ENCODE measurements at places on chromosomes 16 and 17.

GRCh38 chr17:1511290-1511689, 5.1 kb downstream of the INPP5K start:
- DNase-seq, result no peak

GRCh38 chr17:41624208-41625101, at the start of gene KRT17:
TSS of gene KRT17 (minus strand) at chr17:41624575. CDS start at chr17:41624509, 66 bp downstream.
- peak; percentile 28 for DNase-seq

GRCh38 chr17:83053739-83054451, 25.5 kb upstream of the METRNL start:
- no peak for DNase-seq

GRCh38 chr16:17101646-17102045, 369.1 kb downstream of the XYLT1 start:
- DNase-seq, result no peak

- no peak for DNase-seq
Observed at GRCh38 chr16:64254443-64255367, 867.2 kb downstream of the CDH11 start.

GRCh38 chr16:16042076-16042475, 92.7 kb downstream of the ABCC1 start:
- no peak for DNase-seq

DNA sequence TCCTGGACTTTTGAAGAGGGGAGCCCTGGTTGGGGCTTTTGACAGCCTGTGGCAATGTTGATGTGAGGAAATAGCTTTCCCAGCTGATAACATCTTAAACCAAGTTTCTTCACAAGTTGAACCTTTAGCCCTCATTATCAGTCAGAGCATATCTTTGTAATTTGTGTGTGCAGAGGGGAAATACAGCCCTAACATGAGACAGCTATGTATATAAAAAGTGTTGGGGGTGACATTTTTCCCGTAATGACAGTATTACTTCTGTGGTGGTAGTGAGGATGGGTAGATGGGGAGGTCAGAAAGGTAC, 221.1 kb downstream of the FTO start:
- peak; percentile 21 for DNase-seq

DNA sequence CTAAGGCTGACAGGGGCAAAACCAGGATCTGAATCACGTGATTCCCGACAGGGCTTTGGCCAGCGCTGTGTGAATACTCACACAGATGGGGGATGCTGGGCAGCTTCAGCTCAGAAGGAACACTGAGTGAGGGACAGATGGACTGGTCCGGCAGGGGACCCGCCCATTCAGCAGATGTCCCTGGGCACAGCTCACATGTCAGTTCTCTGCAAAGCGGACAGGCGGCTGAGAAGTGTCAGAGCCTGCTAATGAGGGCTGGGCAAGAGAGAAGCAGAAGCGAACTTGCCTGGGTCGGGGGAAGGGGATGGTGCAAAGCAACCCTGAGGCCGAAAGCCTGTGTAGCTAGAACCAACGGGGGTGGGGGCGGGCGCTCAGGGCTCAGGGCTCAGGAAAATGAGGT, 11.9 kb upstream of the GLIS2 start:
- DNase-seq, result no peak

DNA sequence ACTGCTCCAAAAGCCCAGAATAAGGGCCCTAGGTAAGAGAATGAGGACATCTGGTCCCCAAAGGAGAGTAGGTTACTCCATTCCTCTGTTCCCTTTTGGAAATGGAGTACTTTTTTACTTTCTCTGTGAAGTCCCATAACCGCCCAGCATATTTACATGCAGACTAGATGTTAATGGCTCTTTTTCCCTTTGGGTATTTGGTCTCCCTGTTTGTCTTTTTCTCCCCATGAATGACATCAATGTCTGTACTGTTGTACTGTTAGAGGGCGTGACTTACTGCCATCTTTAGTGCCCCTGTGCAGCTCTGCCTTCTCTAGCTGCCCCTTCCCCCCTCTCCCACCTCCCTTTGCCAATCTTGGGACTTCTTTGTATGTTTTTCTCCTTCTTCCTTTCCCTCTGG, 19.0 kb downstream of the GPR179 start:
- DNase-seq, result no peak

DNA sequence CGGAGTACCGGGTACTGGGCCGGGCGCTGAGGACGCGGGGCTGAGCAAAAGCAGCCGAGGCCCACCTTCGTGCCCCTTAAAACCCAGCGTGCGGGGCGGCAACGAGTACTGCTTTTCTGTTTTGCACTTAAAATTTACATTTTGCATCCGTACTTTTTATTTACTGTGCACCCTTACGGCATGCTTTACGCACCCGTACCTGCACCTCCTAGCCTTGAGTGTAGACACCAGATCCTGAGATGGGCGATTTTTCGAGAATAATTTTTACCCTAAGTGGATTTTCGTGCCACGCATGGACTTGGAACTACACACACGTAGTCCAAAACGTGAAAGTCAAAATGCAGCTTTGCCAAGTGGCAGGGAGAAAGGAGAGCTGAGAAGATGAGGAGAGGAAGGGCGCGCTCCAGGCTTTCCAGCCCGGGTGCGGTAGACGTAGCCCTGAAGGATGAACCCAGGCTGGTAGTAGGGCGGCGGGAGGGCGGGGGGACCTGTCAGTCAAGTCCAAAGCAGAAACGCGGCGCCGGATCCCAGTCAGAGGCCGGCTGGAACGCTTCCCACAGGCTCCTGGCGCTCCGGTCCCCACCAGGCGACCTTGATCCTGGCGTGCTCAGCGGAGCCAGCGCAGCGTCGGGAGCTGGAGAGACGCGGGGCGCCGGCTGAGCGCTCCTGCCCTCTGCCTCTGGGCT, 1.2 kb upstream of the CBLN1 start:
- peak; percentile 32 for DNase-seq

Measured in large intestine (tissue), 12 donors.